Stimulated activated CD4-positive, alpha-beta T cell treated with anti-CD3 and anti-CD28 coated beads, Interleukin-1b, Interleukin-23, amount 100 ng/mL, for 1 hour (primary cell): ENCODE measurements at places on chromosomes 13 and 19.

- peak; percentile 51 for DNase-seq
Observed at GRCh38 chr19:3544742-3545668, 6.0 kb downstream of the TEKTIP1 start.

GRCh38 chr13:21675095-21675991 lies 4.5 kb downstream of the FGF9 start:
- DNase-seq, result no peak

DNA sequence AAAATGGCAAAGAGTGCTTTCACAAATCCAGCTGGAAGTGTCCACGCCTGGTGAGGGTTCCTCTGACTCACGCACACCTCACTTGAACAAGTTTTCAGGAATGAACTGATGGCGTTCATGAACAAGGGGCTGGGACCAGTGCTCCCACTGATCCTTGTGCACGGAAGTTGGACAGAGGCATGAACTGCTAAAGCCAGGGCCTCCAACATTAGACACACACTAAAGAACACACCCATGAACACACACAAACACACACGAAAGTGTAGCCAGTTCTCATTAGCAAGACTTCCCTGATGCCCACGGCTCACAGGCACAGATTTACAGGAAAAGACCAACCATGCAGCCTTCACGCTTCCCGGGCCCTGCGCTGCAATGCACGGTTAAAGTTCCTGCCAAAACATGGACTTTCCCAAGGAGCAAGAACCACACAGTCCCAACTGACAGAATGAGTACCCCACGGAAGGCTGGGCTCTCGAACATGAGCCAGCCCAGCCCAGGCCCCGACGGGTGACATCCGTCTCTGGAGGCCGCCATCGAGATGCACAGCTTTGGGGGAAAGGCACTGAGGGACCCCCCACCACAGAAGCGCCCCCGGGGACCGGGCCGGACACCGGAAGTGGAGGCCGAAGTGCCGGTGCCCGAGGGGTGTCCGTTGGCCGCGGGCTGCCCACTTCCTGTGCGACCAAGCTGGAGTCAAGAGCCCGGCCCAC lies 808 bp downstream of the DNMT1 start:
- no peak for DNase-seq

DNA sequence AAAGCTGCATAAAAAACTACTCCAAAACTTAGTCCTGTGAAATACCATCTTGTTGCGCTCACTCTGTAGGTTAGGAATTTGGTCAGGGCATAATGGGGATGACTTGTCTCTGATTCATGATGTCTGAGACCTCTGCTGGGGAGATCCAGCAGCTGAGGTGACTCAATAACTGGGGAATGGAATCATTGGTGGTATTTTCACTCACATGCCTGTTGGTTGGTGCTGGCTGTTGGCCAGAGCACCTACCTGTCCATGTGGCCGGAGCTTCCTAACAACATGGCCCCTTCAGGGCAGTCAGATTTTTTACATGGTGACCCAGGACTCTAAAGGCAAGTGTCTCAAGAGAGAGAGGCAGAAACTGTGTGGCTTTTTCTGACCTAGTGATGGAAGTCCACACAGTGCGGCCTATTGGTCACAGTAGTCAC lies 7.4 kb upstream of the ESD start:
- no peak for DNase-seq

GRCh38 chr19:32172566-32173160 lies 172.7 kb upstream of the ZNF507 start:
- no peak for DNase-seq

DNA sequence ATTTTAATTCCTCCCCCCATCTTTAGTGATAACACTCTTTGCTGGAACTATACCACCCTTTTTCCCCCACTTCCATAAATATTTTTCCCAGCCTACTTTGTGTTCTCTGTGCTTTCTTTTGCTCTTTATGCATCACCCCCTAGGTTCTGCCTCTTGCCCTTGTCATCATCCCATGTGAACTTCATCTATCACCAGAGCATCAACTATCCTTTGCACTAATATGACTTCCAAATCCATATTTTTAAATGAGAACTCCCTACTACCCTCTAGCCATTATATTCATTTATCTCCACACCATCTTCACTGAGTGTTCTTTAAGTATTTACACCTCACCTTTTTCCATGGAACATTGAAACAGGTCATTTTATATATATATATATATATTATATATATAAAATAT lies 452.7 kb downstream of the FOXO1 start:
- no peak for DNase-seq

DNA sequence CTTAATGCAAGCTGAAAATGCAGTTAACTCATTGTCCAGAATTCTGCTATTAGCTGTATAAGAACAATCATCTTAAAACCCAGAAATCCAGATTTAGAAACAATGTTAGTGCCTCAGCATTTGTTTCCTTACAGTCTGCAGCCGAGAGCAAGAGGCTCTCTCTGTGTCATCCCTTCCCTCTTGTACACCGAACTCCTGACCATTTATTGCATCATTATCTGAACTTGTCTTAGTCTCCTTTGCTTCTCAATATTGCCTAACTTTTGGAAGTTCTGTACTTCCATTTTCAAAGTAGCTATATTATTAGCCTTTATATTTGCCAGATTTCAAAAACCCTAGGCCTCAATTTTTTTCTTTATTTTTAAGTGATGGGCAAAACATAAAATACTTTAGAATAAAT lies 27.1 kb downstream of the RNASEH2B start:
- no peak for DNase-seq

- no peak for DNase-seq
Observed at GRCh38 chr13:46345398-46345797, 41.7 kb downstream of the RUBCNL start.

- DNase-seq, result no peak
Observed at GRCh38 chr13:113976711-113977684, 3.1 kb upstream of the C13orf46 start.

- DNase-seq, result no peak
Observed at GRCh38 chr13:40181203-40181845, 485.1 kb downstream of the FOXO1 start.

DNA sequence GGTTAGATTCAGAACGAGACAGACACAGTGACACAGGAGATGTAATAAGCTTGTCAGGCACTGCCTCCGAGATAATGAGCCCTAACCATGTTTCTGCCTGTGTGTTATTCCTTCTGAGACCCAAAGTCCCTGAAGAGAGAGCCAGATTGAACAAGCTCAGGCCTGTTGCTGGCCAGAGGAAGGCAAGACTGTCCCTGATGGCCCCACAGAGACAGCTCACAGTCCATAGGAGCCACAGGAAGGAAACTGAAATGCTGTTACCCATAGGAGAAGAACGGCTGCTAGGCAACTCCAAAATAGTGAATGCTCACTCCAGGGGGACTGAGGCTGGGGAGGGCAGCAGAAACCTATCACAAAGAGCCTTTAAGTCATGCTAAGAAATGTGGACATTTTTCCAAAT lies 31.8 kb upstream of the RFXAP start:
- DNase-seq, result no peak

- DNase-seq, result no peak
Observed at GRCh38 chr19:42409477-42409876, 17.7 kb downstream of the LIPE start.

DNA sequence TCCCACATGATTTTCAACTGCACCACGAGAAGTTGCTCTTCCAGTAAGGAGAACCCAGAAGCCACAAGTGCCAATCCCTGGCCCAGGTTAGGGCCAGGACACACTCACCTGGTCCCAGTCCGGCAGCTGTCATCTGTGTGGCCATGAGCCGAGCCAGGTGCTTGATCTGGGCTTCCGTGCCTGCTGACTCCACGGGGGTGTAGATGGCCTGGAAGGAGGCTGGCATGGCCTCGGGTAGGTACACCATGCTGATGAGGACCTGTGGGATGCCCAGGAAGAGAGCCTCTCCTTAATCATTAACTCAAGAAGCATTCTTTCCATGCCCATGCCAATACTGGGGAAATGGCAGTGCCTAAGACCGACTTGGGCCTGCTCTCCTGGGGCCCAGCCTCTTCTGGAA lies 19.9 kb upstream of the RSPH6A start:
- DNase-seq, result no peak

DNA sequence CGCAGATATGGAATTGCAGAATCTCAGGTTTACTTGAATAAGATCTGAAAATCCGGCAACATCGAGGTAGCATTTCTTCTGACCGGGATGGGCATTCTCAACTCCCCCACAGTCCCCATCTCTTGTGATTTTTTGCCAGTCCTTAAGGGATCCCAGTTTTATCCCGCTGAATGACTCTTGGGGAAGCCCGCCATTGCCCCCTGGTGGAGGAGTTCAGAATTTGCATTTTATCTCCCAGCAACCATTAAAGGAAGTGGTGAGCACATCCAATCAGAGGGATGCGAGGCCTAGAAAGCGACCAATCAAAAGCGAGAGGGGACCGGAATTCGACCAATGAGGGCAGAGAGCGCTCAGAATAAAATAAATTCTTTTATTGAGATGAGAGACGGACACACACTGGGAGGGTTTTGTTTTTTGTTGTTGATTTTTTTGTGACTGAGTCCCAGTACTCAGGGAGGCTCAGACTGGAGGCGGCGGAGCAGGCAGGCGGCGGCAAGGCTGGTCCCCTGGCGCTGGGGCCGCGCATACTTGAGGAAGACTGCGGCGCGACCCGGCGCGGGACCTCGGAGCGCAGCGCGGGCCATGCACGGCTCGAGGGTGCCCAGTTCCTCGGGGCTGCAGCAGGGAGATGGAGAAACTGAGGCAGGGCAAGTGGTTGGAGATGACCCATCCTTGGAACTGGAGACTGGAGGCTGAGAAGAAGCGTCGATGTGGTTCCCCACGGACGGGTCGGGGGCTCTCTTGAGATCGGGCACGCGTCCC lies 3.9 kb upstream of the TTC9B start:
- peak; percentile 34 for DNase-seq

DNA sequence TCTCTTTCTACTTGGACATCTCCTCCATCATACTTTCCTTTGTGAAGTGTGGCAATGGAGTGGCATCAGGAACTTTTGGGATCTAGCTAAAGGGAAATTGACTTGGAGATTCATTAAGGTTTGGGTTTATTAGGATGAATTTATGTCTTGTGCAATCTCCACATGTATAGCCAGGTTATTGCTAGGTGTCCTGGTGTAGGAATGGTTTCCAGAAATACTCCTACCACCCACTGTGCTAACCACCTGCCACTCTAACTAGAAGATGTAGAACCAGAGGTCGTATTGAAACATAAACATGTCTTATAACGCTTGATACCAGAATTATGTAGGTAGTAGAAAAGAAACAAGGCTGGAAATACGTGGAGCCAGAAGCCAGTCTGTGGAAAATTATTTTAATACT lies 38.1 kb upstream of the MED4 start:
- DNase-seq, result no peak

- peak; percentile 44 for DNase-seq
Observed at GRCh38 chr19:12867120-12868099, 13.8 kb downstream of the DNASE2 start.

DNA sequence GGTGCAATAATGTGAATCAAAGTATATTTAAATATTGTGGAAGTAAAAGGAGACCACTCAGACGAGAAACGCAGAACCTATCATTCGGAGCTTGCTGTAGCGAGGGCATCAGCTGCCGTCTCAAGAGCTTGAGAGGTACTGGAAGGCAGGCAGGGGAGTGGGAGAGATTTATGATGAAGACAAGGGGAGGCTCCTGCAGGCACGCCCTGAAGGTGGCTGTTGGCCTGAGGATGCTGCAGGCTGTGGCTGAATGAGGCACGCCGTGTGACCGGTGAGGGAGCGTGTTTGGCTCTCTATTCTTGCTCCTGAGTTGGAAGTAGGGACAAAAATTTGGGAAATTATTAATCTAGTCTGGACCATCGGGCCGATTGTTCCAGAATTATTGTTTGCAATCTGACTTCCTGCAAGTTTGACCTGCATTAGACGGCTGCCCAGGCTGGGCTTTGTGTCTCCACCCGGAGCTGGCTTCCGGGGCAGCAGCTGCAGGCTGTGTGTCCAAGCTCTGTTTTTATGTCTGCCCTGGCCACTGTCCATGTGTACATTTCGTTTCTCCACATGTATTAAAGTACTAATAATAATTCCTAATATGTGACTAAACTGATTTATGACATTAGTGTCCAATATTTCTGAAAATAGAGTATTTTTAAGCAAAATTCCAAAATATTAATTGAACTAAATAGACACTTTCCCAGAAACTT lies 91.1 kb upstream of the ANKRD10 start:
- DNase-seq, result no peak
